GM19239 (cell line): ENCODE measurements at places on chromosomes 3 and 15.

DNA sequence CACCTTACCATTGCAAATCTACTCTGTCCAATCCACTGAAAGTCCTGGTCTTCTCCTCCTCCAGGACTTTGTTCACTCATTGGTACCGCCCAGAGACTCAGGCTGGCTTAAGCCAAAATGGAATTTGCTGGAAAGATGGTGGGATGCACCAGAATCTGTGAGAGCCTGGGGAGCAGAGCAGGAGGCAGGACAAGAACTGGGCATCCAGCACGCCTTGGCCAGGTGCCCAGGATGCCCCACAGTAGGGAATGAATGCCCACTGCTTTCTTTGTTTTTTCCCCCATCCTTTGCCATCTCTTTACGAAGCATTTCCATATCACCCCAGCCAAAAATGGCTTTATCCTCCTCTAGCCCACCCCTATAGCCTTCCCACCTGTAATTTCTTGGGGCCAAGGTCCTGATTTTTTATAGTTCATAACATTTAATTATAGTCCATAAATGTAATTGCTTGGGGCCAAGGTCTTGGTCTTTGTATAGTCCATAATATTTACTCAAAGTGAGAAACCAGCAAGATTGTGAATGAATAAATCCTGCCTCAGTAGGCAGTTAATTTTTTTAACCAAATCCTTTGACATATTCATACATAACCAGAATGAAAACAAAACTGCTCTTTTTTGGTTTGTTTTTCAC, 23.3 kb upstream of the IREB2 start:
- DNase-seq = no peak

- no peak for DNase-seq
Observed at GRCh38 chr3:80087767-80088166, 320.0 kb upstream of the ROBO1 start.

- peak; percentile 44 for DNase-seq
Observed at GRCh38 chr3:128969993-128970739, 23.7 kb downstream of the CFAP92 start.

GRCh38 chr15:52082197-52083036, 30.2 kb downstream of the BCL2L10 start:
- peak; percentile 36 for DNase-seq

DNA sequence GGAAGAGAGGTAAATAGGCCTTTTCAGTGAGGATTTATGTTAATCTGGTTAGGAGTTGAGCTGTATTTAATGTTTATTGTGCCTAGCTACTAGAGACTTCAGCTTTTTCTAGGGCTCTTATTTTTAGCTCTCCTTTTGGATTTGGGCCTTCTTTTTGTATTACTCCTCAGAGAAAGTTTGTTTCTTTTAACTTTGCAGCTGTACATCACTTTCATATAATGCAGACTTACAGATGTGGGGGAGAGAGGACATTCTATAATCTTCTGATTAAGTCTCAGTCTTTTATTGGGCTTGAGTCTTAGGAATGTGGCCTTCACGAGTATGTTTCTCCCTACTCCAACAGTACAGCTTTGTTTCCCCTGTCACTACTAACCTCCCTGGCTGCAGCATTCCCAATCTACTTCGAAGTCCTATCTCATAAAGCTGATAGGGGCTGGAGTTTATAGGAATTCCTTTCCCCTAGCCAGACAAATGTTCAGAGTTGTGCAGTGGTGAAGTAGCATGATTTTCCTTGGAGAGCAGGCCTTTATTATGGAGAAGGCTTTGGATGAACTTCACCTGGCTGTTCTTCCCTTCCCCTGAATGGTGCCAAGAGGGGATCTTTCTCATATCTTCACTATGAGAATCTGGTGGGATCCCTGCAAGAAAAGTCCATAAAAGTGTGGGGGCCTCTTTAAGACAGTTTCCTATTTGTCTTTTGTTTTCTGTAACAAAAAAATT, 82.2 kb upstream of the CBLB start:
- no peak for DNase-seq

DNA sequence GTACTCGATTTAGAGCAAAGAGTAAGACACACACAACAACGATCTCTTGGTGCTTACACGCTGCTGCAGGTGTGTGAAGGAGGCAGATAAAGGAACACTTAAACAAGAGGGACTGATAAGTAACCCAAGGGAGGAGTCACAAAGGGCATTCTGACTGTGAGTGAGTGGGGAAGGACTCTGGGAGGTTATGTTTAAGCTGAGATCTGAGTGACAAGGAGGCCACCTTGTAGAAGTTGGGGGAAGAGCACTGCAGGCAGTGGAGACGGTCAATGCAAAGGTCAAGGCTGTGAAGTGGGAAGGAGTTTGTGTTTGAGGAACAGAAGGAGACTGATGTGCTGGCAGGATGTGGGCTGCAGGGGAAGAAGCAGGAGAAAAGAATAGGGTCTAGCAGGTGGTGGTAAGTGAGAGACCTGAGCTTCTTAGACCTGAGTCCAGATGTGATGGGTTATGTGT, 63.1 kb downstream of the LPP start:
- DNase-seq = no peak

DNA sequence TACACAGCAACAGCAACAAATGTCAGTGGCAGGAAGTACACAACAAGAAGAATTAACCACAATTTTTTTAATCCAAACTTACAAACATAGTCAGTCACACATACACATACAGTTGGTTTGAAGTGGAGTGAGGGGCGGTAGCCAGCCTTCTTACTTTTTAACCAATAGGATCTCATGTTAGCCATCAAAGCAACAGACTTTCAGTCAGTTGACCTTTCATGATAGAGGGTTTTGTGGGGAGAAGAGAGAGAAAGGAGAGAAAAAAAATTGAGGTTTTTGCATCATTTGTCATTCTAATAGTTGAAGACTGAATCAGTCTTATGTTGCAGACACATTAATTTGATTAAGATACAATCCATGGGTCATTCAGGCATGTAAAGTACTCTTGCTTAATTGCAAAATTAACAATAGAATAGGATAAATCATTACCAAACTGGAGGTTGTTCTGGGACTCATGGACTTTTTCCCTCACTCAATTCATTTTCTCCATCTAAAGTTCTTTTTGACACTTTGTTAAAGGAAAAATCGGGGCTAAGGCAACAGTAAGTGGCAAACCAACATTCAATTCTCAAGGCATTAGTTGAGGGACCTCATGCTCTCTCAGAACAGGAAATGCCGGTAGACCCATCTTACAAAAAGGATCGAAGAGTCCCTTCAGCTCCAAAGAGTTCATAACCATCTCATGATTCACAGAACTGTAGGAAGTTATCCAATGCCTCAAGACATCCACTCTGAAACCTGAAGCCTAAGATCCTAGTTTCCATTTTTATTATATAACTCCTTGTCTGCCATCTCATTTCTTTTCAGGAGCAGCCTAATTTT, 159.5 kb upstream of the LPP start:
- DNase-seq = no peak

DNA sequence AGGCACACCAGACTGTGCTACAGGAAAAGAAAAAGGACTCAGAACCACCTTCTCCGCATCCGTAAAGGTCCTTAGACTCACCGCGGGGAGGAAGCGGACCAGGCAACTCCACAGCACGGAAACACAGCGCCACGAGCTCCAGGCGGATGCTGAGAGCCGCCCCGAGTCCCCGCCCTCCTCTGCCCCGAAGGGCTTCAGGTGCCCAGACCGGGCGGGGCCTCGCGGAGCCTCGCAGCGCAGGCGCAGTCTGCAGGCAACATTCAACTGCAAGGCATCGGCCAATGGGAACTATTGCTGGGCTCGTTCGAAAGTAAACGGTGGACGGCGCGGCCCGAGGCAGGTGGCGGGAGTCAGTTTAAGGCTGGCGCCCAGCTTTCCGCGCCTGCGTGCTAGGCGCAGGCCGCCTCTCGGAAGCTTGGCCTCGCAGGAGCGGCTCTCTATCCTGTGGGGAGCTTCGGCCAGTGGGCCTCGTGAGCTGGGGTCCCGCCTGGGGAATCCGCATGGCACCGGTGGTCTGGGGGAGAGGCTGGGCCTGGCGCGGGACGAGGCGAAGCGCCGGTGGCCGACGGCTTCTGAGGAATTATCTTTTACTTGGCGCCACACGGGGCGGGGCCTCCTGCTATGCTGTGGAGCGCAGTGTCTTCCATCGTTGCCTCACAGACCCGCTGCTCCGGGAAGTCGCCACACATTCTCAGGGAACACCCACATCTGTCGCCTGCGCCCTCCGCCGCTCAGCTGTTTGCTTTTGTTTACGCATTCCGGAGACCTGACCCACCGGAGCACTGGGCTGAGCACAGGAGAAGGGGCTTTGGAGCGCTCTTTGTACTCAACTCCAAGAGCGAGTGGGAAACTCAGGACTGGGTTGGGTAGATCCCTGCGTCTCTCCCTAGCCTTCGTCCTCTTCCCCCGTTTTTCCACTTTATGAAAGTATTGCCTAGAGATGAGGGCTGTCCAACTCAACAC, at the start of gene TRIM59:
TRIM59 (minus strand) TSS at position 151 of the 963 bp plus-strand sequence. CDS start 10,603 bp downstream, outside the sequence.
- peak; percentile 98 for DNase-seq

GRCh38 chr3:170145278-170145677, 36.3 kb downstream of the PHC3 start:
- no peak for DNase-seq

- no peak for DNase-seq
Observed at GRCh38 chr3:61354604-61355003, 103.4 kb upstream of the FHIT start.

DNA sequence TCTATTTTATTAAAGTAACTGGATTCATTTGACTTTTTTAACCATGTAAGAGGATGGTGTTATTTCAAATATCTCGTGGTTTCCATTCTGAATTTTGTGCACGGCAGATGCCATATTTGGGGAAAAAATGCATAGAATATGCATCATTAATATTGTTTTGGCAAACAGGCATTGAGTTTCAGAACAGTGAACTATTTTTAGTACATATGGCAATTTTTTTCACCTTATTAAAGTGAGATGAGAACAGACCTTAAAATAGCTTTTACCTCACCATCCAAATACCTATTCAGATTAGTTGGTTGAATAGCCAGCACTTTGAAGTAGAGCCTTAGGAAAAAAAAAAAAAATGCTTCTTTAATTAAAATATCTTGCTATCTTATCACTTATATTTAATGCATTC, 117.3 kb upstream of the FLNB start:
- no peak for DNase-seq

GRCh38 chr15:37088436-37088835, 11.9 kb downstream of the MEIS2 start:
- DNase-seq = no peak

GRCh38 chr15:31396881-31397560, 70.4 kb downstream of the KLF13 start:
- no peak for DNase-seq

DNA sequence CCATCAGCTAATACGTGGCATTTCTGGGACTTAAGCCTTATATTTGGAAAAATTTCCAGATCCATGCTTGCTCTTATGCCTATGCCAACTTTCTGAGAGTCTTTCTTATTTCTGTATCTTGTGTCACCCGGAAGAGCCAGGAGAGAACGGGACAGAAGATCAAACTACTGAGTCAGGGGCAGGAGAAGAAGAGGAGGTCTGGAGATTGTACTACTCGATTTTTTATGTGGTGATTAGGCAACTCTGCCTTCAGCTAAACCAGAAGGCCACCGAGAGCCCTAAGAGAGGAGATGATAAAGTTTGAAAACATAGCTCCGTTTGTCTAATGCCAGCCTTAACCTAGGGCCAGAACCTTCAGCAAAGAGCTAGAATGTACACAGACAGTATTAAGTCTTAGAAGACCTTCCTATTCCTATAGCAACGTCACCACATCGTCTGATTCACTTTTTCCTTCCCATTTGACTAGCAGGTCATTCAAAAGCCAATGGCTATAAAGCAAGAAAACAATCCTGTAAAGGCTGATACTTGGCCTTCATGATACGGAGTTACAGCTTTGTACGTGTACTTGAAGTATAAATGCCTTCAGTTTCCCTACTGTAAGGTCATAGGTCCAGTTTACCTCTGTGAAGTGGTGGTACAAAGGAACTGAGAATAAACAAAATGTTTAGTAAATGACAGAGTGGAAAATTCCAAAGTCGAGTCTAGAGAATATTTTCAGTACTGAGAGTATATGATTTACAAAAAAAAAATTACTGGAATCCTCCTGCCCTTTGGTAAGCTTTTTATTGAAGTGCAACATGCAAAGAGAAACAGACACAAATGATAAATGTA, 96.1 kb upstream of the ICE2 start:
- no peak for DNase-seq

DNA sequence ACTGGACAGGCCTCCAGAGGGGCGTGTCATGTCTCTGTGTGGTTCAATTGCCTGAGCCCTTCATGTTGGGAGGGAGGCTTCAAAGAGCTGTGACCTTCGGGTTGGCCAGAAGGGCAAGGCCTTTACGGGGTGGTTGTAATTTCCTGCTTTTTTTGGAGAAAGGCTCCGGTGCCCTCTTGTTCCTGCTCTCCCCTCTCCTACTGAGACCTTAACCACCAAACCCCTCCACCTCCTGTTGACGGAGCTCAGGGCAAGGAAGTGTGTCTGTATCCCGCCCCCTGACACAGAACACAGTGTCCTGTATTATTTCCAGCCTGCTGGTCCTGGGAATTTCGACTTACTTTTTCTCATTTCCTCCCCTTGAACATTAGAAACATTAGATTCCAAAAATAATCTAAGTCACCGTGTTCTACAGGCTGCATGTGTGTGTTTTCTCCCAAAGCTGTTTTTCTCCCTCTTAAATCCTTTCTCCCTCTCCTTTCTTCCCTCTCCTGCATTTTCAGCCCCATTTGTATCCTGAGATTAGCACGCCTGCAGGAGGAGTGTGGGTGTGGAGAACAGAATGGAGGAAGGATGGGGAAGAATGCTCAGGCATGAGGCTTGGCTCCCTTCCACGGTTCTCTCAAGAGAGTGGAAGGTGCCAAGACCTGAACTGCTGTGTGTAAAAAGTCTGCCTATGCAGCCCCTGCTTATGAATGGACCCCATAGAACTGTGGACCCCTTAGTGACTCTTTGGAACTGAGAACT, 285.4 kb upstream of the ROPN1 start:
- DNase-seq = no peak

GRCh38 chr3:24222165-24222805, 272.4 kb downstream of the THRB start:
- DNase-seq = no peak

DNA sequence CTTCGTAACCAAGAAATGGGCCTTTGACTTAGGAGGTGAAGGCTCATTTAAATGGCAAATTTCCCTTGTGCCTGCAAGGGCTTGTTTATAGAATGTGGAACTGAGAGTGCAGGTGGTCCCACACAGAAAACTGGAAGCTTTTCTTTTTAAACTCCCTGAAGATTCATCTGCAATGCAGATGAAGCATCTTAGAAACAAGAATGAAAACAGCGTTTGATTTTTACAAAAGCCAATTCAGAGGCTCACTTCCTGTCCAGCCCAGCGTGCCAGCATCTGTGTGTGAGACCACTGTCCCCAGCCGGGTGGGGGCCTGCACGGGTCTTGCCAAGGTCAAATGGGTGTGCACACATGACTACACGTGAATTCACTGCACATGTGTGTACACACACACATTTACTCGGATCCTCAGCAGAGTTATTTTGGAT, 94.7 kb downstream of the LINGO1 start:
- DNase-seq = peak; percentile 61

DNA sequence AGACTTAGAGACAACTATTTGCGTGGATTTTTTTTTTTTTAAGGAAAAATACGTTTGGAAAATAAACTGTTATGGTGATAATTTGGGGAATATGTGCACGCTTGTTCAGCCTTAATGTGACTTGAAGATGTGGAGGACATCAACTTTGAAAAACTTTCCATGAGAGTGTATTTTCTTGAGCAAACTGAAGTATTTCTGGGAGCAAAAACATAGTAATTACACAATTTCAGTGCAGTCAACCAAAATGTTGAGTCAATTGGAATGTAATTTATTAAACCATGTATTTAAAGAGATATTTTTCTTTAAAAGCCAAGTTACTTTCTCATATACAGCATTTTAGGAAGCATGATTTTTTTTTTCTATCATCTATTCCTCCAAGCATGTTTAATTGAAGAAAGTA, 80.3 kb upstream of the FLNB start:
- DNase-seq = no peak

GRCh38 chr3:169498336-169498735, 165.2 kb downstream of the MECOM start:
- DNase-seq = no peak
